Stimulated activated CD8-positive, alpha-beta memory T cell treated with anti-CD3 and anti-CD28 coated beads, Interleukin-7, amount 100 ng/mL, for 1 hour (primary cell): ENCODE measurements at places on chromosomes 2 and 18.

GRCh38 chr2:49237867-49238603 lies 83.7 kb upstream of the FSHR start:
- DNase-seq, result no peak

GRCh38 chr2:54546923-54547720 lies 91.0 kb downstream of the SPTBN1 start:
- DNase-seq, result no peak

- DNase-seq, result no peak
Measured at GRCh38 chr2:31193806-31194205, 23.5 kb downstream of the CAPN14 start.

GRCh38 chr2:152518034-152518433 lies 183.1 kb downstream of the FMNL2 start:
- DNase-seq, result no peak

GRCh38 chr2:202455114-202455513 lies 79.0 kb downstream of the BMPR2 start:
- DNase-seq, result no peak

GRCh38 chr2:218081063-218081462 lies 12.0 kb downstream of the RUFY4 start:
- no peak for DNase-seq

- no peak for DNase-seq
Measured at GRCh38 chr2:7997279-7997678, 684.6 kb upstream of the ID2 start.

- DNase-seq, result no peak
Measured at GRCh38 chr2:99611786-99612185, 122.0 kb upstream of the REV1 start.

GRCh38 chr18:31657823-31658669 lies 26.3 kb downstream of the B4GALT6 start:
- no peak for DNase-seq

- no peak for DNase-seq
Measured at GRCh38 chr2:140650825-140651224, 1480.0 kb downstream of the LRP1B start.

DNA sequence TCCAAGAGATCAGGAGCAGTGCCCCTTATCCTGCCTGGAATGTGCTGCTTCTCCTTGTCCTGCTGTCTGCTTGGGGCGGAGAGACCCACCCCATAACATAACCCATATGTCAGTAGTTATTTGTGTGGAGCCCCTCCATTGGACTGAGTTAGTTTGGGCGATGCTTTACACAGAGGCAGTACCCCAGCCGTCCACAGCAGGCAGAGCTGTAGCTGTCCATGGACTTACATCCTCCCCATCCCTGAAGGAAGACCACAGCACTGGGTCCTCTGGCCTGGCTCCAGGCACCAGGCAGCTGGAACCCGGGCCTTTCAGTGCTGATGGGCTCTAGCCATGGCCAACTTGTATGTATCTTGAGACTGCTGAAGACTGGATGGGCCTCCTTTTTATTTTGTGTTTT lies 20.3 kb downstream of the GKN2 start:
- DNase-seq, result no peak

- no peak for DNase-seq
Measured at GRCh38 chr2:19669559-19669958, 232.2 kb downstream of the TTC32 start.

GRCh38 chr2:109410039-109410815 lies 203.5 kb downstream of the SEPTIN10 start:
- DNase-seq, result no peak

DNA sequence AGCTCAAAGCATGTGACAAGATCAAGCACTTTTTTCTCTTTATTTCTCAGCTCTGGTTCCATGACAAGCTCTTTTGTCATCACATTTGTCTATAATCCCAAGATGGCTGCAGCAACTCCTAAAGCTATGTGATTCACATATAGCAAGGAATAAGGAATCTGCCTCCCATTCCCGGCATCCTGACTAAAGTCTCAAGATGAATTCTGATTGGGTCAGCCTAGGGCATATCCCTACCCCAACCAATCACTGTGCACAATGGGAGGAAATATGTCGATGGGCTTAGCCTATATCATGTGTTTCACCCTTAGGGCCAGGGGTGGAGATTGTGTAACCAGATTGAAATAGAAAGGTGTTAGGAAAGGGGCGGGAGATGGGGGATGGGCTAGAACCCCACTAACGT lies 23.1 kb upstream of the COLEC12 start:
- no peak for DNase-seq
